ENCODE measurements at places on chromosomes 3 and 15. TPM values are rescaled to one million over a fixed set of nuclear protein-coding genes. Genes with fewer than 3 reads are reported as not detected.

- no peak for DNase-seq
Observed at GRCh38 chr15:101556273-101556672, 66.8 kb upstream of the PCSK6 start.

- no peak for DNase-seq
Observed at GRCh38 chr3:10025205-10026083, 793 bp upstream of the FANCD2 start.

DNA sequence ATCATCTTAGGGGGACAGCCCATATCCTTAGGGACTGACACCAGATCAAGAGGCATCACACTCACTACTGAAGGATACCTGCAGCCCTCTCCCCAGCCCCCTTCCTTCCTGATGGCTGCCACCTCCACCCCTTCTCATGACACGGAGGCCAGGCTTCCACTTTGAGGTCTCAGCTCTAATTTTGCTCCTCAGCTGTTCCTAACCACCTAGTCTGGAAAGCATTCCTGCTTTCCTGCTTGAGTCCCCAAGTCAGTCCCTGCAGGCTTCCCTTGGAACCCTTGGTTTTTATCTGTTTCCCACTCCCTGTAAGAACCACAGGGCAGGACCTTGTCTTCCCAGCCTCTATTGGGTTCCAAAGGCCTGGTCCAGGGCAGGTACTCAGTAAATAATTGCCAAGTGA lies 3.2 kb downstream of the C3orf18 start:
- DNase-seq, result no peak

Gene TRIM59
- total RNA-seq, result 40.2 TPM

Gene TBC1D2B
- 55.0 TPM for total RNA-seq

Measured in urinary bladder (tissue), 4 donors.